ENCODE measurements at places on chromosomes 5 and 9.
A peak's percentile ranks its signal among the peaks of the same experiment; 100 is the strongest.

GRCh38 chr5:131252824-131253171 is 11.1 kb upstream of the CDC42SE2 start:
- peak; percentile 51 for DNase-seq

DNA sequence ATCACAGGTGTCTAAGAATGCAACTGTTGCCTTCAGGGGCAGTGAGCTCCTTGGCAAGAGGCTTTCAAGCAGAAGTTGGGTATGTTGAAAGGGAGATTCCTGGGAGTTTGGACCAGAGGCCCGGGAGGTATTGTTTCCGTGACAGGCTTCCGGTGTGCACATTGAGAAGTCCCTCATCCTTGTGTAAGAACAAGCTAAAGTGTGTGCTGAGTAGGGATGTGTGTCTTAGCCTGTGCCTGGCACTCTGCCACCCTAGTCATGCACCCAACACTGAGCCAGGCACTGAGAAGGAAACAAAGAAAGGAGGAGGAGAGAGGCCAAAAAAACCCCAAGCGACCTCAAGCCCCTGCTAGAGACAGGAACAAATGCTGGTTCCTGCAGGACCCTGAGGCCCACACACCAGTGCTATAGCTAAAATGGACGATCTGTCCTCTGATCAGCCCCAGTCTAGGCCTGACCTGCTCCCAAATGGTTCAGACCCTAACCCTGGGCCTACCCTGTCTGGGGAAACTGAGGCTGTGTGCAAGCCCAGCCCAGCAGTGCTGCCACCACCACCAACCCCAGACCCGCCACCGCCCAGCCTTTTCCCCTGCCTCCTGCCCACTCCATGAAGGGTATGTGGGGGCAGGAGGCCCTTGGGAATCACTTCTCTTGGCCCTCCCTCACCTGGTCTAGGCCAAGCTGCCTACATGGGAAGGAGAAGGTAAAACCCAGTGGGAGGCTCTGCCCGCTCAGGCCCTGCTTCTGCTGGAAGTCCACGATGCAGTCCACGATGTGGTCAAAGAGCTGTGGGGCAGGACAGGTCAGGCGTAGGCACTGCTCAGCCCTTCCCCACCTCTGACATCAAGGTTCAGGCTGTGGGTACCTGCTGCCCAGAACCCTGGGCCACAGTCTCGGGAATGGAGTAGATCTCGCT is 12.6 kb downstream of the HK3 start:
- no peak for DNase-seq

DNA sequence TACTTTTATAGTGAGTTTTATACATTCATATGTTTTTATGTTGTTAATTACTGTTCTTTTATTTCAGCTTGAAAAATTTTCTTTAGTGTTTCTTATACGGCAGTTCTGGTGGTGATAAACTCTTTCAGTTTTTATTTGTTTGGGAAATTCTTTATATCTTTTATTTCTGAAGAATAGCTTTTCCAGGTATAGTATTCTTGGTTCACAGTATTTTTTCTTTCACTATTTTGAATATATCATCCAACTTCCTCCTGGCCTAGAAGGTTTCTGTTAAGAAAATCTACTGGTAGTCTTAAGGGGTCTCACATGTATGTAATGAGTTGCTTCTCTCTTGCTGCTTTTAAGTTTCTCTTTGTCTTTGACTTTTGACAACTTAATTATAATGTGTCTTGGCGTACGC is 79.4 kb downstream of the NXNL2 start:
- no peak for DNase-seq

DNA sequence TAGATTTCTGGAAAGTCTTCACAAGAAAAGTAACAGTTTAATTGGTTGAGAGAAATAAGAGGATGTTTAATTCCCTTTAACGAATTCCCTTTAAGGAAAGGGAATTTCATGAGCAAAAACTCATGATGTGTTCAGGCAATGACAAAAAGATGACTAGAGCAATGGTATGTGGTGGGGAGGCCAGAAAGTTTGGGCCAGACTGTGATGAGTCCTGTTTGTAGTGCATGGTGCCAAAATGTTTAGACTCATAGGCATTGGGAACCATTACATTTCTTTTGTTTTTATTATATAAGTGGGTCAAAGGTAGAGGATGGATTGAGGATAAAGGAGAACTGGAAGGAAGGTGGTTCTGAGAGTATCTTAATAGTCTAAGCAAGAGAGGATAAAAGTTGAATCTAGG is 10.9 kb downstream of the CNTRL start:
- no peak for DNase-seq

- DNase-seq: no peak
Measured at GRCh38 chr9:113993838-113994540, 84.1 kb downstream of the AMBP start.

DNA sequence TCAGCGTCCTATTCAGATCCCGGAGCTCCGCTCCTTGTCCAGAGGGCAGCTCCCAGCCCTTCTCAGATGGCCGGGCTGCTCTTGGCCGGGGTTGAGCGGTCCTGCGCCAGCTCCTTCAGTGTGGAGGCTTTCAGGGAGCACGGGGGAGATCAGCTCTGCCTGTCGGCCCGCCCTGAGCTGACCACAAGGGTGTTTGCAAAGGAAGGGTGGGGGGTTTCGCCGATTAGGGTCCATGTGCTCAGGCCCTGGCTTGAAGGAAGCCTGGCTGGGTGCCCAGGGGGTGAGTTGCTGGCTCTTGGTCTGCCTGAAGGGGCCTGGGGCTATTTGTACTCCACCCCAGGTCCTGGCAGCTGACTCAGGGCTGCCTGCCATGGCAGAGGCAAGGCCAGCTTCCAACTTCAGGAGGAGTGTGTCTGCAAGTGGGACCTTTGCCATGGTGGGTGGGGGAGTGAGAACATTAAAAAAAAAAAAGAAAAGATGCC is 250.1 kb upstream of the KLF4 start:
- no peak for DNase-seq

- no peak for DNase-seq
Measured at GRCh38 chr5:113115061-113115460, 138.5 kb downstream of the DCP2 start.

DNA sequence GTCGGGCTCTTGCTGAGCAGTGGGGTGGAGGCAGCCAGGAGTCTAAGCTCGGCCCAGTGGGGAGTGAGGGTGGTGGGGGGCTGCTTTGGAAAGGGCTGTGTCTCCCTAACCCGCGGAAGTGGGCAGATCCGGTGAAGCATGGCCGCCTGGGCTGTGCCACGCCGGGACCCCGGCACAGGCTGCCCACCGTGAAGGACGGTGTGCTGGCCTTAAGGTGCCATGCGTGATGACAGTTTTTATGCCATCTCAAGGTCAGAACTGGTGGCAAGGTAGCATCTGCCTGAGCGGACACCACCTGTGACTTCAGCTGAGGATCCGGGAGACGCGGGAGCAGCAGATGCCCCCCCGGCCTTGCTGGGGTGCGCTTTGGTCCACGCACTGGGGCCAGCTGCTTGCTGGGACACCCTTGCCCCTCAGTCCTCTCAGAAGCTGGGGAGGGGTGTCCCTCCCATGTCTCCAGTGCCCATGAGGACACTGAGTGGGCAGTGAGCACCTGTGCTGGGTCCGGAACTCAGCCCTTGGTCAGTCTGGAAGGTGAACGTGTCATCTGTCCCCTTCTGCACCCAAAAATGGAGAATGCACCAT is 53.9 kb downstream of the AHRR start:
- DNase-seq: no peak

- DNase-seq: no peak
Measured at GRCh38 chr9:81146684-81147337, 542.5 kb downstream of the TLE1 start.

DNA sequence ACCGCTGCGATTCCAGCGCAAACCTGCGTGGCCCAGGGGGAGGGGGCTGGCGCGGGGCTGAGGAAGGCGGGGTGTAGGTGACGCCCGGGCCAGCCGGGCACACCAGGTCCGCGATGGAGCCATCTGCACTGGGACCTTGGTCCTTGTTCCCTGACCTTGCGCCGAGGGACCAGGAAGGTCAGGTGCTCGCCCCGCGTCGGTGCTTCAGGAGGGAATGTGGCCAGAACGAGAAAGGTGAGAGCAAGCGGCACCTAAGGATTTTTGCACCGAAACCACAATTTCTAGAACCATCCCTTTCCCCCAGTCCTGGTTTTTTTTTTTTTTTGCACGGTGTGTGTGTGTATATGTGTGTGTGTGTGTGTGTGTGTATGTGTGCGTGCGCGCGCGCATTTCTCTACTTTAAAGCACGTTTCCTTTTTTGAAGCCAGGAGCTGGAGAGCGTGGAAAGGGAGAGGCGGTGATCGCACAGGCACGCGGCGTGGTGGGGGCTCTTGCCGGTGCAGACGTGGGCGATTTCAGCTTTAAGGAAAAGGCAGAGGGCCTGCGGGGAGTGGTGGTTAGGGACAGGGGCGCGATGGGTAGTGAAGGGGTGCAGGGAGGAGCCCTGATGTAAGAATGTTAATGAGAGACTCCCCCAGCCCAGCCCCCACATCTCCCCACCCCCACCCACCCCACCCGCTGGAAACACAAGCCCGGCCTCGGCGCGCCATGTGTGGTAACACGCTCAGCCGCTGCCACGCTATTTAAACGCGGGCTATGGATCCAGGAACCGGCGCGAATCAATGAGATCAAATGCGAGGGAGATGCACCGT is at the start of gene NPR3:
Gene NPR3 (plus strand): TSS at position 772 of the 812 bp plus-strand sequence. CDS start 456 bp downstream, outside the sequence.
- no peak for DNase-seq

- DNase-seq: no peak
Measured at GRCh38 chr9:114094971-114095370, 4.1 kb downstream of the KIF12 start.

DNA sequence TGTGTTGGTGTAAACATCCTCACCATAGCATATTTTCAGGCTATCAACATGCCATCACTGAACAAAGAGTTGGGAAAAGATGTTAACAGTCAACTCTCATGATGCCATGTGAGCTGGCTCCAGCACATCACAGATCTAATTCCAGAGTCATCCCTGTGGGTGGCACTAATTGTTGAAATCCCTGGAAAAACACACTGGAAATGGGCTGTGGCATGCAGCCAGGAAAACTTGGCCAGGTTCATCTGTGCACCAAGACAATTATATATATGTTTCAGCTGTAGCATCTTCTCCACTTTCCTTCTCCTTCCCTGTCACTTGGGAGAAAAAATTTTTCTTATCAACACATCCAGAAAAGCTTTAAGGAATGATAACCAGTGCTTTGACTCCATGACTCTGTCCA is 313.7 kb downstream of the TRIM32 start:
- no peak for DNase-seq

DNA sequence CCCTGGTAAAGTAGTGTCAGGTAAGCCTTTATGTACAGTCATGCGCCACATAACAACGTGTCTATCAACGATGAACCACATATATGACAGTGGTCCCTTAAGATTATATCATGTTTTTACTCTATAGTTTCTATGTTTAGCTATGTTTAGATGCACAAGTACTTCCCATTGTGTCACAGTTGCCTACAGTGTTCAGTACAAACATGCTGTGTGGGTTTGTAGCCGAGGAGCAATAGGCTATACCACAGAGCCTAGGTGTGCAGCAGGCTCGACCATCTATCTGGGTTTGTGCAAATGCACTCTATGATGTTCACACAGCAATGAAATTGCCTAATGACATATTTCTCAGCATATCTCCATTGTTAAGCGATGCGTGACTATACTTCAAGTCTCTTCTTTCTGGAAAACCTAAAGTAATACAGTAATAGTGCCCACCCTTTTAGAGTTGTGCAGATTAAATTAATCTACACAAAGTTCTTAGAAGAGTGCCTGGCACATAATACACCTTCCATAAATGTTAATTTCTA is 295.9 kb downstream of the ARHGAP26 start:
- no peak for DNase-seq

DNA sequence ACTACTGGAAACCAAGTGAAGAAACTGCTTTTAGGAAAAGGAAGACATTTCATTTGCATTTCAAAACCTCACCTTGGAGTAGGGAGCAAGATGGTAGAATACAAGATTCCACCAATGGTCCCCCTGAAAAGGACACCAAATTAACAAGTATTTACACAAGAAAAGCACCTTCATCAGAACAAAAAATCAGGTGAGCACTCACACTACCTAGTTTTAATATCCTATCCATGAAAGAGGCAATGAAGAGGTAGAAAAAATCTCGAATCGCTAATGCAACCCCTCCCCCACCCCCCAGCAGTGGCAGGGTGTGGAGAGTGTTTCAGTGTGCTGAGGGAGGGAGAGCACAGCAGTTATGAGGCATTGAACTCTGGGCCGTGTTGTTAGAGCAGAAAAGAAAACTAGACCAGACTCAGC is 1397.0 kb upstream of the C9orf72 start:
- DNase-seq: no peak

DNA sequence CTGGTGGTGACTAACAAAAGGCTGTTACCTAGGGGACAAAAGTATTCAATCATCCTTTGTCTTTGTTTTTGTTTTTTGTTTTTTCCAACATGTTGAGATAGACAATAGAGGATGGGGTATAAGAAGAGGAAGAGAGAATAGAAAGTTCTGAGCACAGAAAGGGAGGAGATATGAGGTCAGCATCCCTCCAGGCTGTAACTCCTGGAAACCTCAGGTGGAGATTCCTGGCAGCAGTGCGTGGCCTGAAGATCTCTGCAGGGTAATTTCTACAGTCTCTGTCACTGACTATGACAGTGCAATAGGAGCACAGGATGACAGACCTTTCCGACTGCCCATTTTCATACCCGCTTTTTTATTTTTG is 112.1 kb downstream of the ADRB2 start:
- DNase-seq: no peak

DNA sequence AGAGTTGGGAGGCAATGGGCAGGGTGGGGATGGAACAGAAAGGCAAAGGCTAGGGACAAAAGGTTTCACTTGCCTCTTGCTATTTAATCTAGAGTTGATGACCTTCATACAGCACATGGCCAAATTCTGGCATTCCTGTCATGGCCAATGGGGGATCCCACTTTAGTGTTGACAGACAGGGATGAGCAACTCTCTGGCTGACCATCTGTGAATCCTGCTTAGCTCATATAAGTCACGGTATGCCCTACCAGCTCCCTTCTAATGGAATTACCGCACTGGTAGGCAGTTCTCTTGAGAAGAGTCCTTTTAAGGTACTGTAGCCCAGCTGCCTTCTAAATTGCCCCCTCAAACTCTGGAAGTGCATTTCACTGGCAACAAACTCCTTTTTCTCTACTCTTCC is 76.1 kb downstream of the MAMDC2 start:
- DNase-seq: no peak

DNA sequence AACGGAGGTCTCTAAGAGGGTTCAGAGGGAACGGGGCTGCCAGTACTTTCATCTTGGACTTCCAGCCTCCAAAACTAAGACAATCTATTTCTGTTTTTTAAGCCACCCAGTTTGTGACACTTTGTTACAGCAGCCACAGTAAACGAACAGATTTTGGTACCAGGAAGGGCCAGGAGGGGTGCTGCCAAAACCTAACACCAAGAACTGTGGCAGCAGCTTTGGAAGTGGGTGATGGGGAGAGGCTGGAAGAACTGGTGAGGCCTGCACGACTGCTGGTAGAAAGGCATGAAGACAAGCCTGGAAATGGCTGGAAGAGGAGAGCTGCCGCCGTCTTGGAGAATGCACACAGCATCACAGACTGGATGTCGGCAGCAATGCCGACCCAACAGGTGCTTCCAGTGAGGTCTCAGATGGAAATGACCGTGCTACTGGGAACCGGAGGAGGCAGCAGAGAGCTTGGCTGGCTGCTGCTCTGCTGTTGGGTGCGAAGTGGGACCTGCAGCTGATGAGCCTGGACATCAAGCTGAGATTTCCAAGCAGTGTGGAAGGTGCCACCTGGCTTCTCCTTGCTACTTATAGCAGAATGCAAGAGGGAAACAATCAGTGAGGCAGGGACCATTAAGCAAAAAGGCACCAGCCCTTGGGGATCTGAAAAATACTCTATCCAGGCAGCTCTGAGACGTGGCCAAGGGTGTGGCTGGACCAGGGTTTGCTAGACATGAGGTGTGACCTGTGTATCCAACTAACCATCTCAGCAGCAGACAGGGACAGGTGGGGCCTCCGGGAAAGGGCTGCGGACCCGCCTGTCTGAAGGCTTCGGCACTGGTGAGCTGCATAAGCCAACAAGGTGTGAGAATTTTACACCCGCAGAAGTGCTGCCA is 4.7 kb upstream of the TMEM210 start:
- no peak for DNase-seq

- no peak for DNase-seq
Measured at GRCh38 chr9:26567976-26568375, 324.6 kb downstream of the CAAP1 start.
